ENCODE measurements at places on chromosomes 4 and X.

DNA sequence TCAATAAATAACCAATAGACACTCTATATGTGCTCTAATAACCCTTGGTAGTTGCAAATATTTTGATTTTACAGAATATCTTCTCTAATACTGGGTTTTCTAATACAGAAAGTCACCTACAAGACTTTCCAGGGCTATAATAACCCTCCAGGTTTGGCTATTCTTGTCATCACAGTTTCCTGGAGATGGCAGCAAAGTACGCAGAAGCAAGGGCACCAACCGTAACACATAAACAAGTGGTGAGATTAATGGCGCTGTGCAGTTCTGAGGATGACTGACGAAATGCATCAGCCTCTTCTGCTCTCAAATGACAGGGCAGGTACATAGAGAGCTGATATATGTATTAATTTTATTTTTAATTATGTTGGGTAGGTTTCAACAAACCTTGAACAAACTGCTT is 122.4 kb downstream of the C4orf33 start:
- no peak for DNase-seq

DNA sequence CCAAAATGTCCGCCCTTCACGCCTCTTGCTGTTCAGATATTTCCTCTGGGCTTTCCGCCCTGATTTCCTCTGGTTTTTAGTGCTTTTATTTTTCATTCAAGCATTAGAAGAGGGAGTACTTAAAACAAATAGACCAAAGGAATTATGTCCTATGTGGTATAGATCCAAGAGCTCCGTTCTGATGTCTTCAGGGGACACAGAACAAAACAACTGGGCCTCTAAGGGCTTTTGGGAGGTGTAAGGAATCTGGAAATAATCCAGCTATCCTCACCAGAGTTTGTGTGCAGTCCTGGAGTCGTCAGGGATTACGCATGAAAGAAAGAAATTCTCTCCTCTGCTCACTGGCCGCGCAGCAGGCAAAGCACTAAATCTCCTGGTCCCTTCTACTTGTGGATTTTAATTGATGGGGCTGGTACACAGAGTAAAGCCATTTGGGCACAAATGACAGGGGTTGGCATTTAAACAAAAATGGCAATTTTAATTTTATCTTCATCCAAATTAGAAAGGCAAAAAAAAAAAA is 999.2 kb downstream of the ADGRL3 start:
- no peak for DNase-seq

DNA sequence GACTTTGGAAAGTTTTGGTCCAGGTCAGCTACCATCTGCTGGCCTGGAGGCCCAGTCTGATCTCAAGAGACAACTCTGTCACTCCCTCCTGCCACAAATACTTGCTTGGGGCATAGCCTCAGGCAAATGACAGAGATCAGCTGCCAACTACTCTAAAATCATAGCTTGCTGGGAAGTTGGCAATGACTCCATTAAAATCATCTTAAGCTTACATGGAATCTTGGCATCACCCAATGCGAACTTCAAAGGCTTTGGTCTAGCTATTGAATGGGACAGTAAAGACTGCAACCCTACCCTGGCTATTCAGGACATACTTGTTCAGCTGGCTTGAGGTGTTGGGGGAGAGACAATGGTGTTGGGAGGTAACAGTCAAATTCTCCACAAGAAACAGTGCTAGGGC is 7.0 kb upstream of the USO1 start:
- no peak for DNase-seq

DNA sequence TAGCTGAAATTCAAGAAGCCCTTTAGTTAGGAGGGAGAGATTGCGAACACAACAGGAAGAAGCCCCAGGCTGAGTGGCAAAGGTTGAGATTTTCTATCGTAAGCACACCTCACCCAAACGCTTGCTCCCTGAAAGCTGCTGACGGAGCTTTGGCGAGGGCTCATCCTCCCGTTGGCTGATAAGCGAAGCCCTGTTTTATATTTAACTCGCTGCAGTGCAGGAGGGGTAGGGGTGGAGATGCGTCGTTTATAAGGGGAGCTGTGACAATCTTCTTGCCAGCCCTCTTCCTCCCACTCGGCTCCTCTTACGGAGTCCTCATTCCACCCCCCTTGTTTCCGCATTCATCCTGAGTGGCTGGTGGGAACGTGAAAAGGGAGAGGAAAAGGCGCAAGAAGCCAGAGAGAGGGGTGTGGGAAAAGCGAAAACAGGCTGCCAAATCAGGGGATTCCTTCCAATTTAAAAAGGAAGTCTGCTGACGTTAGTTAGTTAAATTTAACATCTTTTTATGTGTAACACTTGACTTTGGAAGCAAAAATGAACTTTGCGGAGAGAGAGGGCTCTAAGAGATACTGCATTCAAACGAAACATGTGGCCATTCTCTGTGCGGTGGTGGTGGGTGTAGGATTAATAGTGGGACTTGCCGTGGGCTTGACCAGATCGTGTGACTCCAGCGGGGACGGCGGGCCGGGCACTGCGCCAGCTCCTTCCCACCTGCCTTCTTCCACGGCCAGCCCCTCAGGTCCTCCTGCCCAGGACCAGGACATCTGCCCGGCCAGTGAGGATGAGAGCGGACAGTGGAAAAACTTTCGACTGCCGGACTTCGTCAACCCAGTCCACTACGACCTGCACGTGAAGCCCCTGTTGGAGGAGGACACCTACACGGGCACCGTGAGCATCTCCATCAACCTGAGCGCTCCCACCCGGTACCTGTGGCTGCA is at the start of gene ENPEP:
TSS of gene ENPEP (plus strand) at position 275 of the 938 bp plus-strand sequence. CDS start at position 535, 260 bp downstream.
- DNase-seq = peak; percentile 58

- DNase-seq = peak; percentile 87
These were observed 3.4 kb upstream of the USP53 start for GRCh38 chr4:119209077-119209476.

- DNase-seq = no peak
These were observed 125.6 kb downstream of the ARSF start for GRCh38 chrX:3166670-3167455.

DNA sequence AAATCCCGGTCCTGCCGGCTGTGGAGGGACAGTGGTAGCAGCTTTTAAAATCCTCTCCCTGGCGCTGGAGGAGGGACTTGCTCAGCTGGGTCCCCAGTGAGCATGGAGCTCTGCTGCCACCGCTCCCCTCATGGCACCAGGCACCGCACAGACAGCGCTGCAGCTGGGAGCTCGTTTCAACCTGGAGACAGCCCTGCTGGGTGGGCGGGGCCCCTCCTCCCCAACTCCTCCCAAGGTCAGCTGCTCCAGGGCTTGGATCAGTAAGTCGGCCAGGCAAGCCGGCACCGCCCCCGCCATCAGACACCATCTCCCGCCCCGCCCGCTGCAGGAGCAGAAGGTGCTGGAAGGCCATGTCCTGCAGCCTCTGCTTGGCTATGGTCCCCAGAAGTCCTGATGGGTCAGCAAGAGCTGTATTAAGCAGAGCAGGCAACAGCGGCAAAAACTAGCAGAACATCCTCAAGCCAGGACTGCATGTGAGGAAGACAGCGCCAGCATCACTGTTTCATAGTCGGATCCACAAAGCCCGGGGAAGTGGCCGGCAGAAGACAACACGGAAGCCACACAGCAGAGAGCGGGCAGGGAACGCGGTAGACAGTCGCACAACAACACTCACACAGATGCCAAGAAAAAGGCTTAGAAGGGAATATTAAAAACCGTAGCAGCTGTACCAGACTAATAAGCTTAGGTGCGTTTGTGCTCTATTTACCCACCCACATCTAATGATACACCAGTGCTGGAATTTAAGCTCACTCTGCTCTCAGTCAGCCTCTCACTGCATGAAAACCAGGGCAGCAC is 16.2 kb downstream of the ZFYVE28 start:
- DNase-seq = no peak

DNA sequence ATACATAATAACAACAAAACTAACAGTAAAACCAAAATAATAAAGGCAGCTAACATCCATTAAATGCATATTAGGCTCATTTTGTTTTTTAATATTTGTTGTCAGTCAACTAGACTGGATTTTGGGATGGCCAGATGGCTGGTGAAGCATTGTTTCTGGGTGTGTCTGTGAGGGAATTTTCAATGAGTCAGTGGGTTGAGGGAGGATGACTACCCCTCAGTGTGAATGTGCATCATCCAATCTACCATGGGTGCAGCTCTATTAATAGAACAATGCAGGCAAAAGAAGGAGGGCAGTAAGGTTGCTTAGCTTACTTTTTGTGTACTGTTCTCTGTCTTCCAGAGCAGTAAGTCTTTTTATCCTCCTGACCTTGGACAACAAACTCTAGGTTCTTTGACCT is 484.2 kb upstream of the HS3ST1 start:
- no peak for DNase-seq

DNA sequence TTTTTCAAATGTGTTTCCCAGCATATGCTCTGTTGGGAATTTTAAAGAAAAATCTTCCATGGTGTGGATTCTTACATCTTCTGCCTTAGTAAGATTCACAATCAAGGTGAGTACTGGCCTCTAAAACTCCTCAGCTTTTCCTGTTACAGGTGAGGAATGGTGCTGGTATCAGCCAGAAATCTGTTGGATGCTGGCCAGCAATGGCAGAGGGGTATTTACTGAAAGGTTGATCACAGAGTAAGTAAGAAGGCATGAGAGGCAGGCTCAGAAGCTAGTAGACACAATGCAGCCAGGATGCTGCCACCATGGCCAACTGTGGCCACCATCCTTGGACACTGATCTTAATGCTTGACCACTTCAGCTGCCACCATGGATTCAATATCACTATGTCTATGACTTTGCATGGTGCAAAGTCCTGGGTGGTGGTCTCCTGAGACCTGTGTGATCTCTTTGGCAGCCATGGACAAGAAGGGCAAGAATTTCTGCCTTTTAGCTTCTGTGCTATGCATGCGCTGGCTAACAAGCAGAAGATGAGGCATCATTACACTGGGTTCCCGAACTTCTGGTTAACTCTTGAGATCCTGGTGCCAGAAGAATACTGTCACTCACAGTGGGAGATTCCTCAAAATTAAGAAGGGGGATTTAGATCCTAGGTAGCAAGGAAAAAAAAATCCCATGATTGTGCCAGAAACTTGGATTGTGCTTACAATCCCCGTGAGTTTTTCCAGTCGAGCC is 60.2 kb downstream of the CHRNA9 start:
- no peak for DNase-seq

- DNase-seq = no peak
These were observed 15.0 kb downstream of the RPS6KA3 start for GRCh38 chrX:20251691-20252090.

DNA sequence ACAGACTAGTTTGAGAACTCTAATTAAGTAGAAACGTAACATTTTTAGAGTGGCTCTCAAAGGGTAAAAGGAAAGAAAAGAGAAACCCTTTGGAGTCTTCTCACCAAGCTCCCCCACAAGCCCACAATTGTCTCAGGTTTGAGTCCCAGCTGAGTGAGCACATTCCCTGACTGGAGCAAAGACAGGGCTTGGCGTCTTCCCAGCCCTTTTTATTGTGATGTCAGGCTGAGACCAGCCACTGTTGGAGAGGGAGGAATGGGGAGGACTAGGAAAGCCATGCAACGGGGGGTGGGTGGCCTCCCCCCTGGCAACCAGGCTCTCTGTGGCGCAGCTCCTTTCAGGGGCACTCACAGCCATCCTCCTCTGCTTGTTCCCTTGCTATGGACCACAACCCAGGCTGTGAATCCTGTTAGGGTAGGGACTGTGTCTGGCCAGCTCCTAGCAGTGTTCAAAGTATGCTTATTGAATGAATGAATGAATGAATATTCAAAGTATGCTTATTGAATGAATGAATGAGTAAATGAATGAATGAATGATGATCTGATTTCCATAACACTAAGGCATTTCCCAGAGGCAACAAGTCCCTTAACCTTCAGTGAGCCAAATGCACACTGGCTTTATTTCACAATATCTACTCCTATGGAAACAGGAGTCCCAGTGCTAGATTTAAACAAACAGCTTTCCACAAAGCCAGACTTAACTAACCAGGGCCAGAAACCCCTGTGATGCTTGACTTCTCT is 413.3 kb downstream of the MID1IP1 start:
- DNase-seq = no peak

DNA sequence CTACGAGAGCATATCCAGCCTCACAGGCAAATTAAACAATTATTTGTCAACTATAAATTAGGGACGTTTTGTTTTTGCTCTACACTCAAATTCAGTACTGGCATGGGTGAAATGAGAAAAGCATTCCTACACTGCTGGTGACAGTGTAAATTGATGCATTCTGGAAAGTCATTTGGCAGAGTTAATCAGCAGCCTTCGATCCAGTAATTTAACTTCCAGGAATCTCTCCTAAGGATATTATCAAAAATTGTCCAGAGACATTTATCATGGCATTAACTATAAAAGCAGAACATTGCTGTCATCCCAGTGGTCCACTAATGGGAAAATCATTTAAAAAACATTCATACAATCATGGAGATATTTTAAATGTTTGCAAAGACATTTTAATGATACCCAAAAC is 67.5 kb upstream of the MMAA start:
- DNase-seq = no peak

GRCh38 chr4:181523973-181524372 is 719.2 kb upstream of the TENM3 start:
- DNase-seq = no peak

DNA sequence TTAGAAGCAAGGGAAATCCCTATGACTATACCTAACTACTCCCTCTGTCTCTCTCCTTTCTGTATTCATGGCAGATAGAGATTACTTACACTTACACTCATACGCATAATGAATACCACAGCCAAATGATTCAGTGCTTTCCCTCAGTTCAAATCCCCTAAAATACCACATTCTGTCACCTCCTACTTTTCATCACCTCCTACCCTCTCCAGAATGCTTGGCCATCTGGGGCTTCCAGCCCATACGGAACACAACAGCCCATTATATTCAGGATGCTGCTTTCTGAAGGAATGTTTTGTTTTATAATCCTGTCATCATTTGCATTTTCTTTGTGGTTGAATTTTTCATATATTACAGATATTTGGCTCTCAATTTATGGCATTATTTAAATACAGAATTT is 361.6 kb downstream of the GRIA2 start:
- no peak for DNase-seq

DNA sequence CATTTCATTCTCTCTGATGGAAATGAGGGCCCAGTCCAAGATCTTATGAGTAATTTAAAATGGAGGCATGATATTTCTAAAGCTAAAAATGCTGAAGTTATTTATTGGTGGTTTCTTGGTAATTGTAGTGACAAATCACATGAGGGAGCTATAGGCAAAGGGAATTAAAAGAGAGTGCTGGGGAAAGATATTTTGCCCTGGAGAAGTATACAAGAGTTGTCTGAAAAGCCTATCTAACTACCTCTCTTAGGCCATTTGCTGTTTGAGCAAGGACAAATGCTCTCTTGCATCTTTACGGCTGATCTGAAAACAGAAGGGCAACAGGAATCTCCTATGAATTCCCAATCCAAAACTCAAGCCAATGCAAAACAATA is 89.4 kb downstream of the FMR1NB start:
- DNase-seq = no peak

- DNase-seq = no peak
These were observed 178.8 kb downstream of the GPM6A start for GRCh38 chr4:175633310-175633709.

DNA sequence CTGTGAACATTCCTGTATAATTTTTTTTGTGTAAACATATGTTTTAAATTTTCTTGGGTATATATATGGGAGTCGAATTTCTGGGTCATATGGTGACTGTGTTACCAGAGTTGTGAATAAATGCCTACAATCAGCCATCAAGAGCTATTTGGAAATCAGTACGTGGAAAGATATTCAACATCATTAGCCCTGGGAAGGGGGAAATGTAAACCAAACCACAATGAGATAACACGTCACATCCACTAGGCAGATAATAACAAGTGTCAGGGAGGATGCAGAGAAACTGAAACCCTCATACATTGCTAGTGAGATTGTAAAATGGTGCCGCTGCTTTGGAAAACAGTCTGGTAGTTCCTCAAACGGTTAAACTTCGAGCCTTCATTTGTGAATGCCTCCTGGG is 43.9 kb downstream of the LUZP4 start:
- no peak for DNase-seq
